Left renal pelvis (tissue), 4 donors: ENCODE measurements at places on chromosomes 4 and X. TPM values are rescaled to one million over a fixed set of nuclear protein-coding genes. Genes with fewer than 3 reads are reported as not detected.

The TXK gene
- polyA plus RNA-seq, result 3.9 TPM

The MXRA5 gene
- polyA plus RNA-seq, result 7.1 TPM

The MBTPS2 gene
- polyA plus RNA-seq, result 27.7 TPM

The SLC2A9 gene
- polyA plus RNA-seq, result 4.8 TPM

The SUPT20HL2 gene
- polyA plus RNA-seq, result not detected

The CXCL8 gene
- polyA plus RNA-seq, result 25.4 TPM

The EMCN gene
- polyA plus RNA-seq, result 134 TPM

The APBB2 gene
- 101 TPM for polyA plus RNA-seq

The TMEM271 gene
- 0.09 TPM for polyA plus RNA-seq

The TKTL2 gene
- polyA plus RNA-seq, result not detected

The HOPX gene
- polyA plus RNA-seq, result 2.9 TPM

The CHRNA9 gene
- 0.96 TPM for polyA plus RNA-seq

The COL4A5 gene
- polyA plus RNA-seq, result 106 TPM

The GATA1 gene
- 0.26 TPM for polyA plus RNA-seq

The PPA2 gene
- 114 TPM for polyA plus RNA-seq

The MAGEA9B gene
- not detected for polyA plus RNA-seq

The TCEAL3 gene
- 30.8 TPM for polyA plus RNA-seq

The USP11 gene
- 154 TPM for polyA plus RNA-seq

The FUNDC2 gene
- polyA plus RNA-seq, result 118 TPM

The TSPAN6 gene
- 139 TPM for polyA plus RNA-seq

The GABRA4 gene
- 0.13 TPM for polyA plus RNA-seq

The NAA11 gene
- polyA plus RNA-seq, result not detected

The ASB5 gene
- 0.10 TPM for polyA plus RNA-seq

The PABPC1L2B gene
- not detected for polyA plus RNA-seq

The TRIM60 gene
- polyA plus RNA-seq, result not detected

The CXCL13 gene
- polyA plus RNA-seq, result 0.72 TPM

The EFHC2 gene
- polyA plus RNA-seq, result 10.1 TPM

The ZDHHC15 gene
- polyA plus RNA-seq, result 6.6 TPM

The CSAG3 gene
- not detected for polyA plus RNA-seq

The PPEF2 gene
- not detected for polyA plus RNA-seq

The PABPC1L2A gene
- 0.06 TPM for polyA plus RNA-seq

The ASB12 gene
- polyA plus RNA-seq, result 0.59 TPM

The SMIM9 gene
- not detected for polyA plus RNA-seq

The ATP8A1 gene
- 28.7 TPM for polyA plus RNA-seq

The ARSJ gene
- 3.2 TPM for polyA plus RNA-seq

The AP1AR gene
- 19.2 TPM for polyA plus RNA-seq

The PRDM5 gene
- 38.4 TPM for polyA plus RNA-seq

The LAMTOR3 gene
- polyA plus RNA-seq, result 77.8 TPM

The SHROOM2 gene
- polyA plus RNA-seq, result 9.6 TPM

The CDS1 gene
- polyA plus RNA-seq, result 3.2 TPM

The HMGB2 gene
- polyA plus RNA-seq, result 263 TPM

The NPY2R gene
- 0.31 TPM for polyA plus RNA-seq

The PCDH19 gene
- polyA plus RNA-seq, result 2.7 TPM

The PNMA6F gene
- polyA plus RNA-seq, result 0.13 TPM

The ADH1A gene
- 0.56 TPM for polyA plus RNA-seq

The MAGEB17 gene
- 0.11 TPM for polyA plus RNA-seq

The YY2 gene
- polyA plus RNA-seq, result 3.4 TPM

The NPNT gene
- polyA plus RNA-seq, result 17.6 TPM

The POF1B gene
- polyA plus RNA-seq, result 1.7 TPM
